ENCODE measurements at places on chromosomes 1 and 21. TPM values are rescaled to one million over a fixed set of nuclear protein-coding genes. Genes with fewer than 3 reads are reported as not detected.
A peak's percentile ranks its signal among the peaks of the same experiment; 100 is the strongest.

- DNase-seq: no peak
These were observed 23.4 kb upstream of the PTP4A2 start for GRCh38 chr1:31961536-31961935.

DNA sequence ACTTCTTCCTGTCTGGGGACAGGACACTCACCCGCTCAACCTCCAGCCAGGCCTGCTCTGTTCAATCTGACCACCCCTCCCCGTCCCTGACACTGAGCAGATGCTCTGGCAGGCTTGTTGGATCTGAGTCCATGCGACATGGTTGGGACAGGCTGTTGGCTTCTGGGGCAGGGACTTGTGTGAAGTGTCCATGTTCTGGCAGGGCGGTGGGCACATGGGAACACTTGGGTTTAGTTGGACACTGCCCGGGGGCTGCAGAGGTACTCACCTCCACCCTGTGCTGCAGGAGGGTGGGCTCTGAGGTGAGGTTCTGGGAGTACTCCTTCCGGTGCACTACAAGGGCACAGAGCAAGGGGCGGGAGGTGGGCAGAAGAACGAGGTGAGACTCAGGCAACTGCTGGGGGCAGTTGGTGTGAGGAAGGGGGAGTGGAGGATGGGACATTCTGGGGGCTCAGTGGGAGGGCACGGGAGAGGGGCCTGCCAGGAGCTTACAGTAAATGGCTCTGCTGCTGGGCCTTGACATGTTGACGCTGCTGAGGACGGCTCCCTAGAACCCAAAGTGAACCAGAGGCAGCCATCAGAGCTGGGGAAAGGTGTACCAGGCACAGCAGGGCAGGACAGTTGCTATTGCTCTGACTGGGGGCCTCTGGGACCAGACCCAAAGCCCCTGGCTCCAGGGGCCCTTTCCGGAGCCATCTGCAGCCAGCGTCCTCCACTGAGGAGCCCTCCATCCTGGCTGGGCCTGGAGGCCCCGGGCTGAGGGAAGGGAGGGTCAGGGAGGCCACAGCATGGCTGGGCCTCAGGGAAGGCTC, 2.3 kb downstream of the EPS8L3 start:
- peak; percentile 49 for DNase-seq

- no peak for DNase-seq
These were observed 65.3 kb downstream of the CD46 start for GRCh38 chr1:207817166-207817565.

Gene HENMT1
- total RNA-seq: 11.5 TPM
